HCT116 (cell line): ENCODE measurements at places on chromosomes 16 and 17. TPM values are rescaled to one million over a fixed set of nuclear protein-coding genes. Genes with fewer than 3 reads are reported as not detected.

DNA sequence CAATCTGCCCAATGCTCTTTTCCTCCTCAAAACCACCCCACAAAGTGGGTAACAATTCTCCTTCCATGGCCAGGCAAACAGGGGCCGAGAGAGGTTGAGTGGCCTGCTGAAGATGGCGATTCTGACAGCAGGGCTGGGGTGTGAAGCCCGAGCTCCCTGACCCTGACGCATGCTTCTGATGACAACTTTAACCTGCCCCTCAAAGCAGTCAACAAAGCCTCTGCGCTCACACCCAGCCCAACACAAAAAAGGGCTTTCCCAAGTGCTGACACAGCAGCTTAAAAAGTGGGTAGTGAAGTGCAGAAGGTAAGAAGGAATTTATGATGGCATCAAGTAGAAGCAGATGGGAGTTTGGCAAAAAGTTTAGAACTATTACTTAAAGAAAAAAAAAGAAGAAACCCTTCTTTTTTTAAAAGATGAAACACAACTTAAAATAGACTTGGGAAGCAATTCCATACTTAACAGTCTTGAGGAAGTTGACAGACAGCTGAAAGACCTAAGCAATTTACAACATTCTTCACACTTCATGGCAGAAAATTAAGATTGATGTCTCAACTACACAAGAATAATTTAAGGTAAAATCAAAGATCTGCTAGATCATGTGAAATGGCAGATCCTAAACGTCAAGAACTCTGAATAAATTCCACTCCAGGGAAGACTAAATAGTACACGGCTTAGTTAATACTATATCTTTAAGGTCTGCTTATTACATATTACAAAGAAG, 133.9 kb downstream of the PARN start:
- DNase-seq, result no peak
- H3K4me3 ChIP-seq, result no peak overlapping the region
- peaks cover 41% of the 10 kb centered on the region for H3K4me1 ChIP-seq
- no peaks in the 10 kb centered on the region for H3K36me3 ChIP-seq

DNA sequence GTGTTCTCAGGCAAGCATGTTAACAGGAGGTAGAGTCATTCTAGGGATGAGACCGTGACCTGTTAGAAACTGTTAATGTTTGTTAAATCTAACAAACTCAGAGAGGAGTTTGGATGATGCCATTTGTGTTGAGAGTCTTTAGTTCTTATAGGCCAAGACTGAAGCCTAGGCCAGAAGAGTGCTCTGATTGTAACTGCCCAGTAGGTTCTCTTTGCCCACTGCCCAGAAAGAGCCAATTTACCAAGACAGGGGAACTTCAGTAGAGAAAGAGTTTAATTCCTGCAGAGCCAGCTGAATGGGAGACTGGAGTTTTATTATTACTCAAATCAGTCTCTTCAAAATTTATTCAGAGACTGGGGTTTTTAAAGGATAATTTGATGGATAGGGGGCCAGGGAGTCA, 42.5 kb downstream of the ARHGAP44 start:
- no peaks in the 10 kb centered on the region for H3K36me3 ChIP-seq
- H3K27ac ChIP-seq, result no peak overlapping the region
- H3K4me3 ChIP-seq, result no peak overlapping the region

- H3K4me1 ChIP-seq, result peaks cover 24% of the 10 kb centered on the region
- H3K27ac ChIP-seq, result peak within 1 kb of the TSS; percentile 85
- H3K36me3 ChIP-seq, result peaks cover 13% of the 10 kb centered on the region
- DNase-seq, result no peak
- peak within 1 kb of the TSS; percentile 75 for H3K4me3 ChIP-seq
Measured at GRCh38 chr17:39197380-39198185, at the start of gene CACNB1. Gene CACNB1 (minus strand): TSS chr17:39197669. CDS start chr17:39197495, 174 bp downstream.

RHBDL3 gene
- total RNA-seq, result 4.0 TPM

DNA sequence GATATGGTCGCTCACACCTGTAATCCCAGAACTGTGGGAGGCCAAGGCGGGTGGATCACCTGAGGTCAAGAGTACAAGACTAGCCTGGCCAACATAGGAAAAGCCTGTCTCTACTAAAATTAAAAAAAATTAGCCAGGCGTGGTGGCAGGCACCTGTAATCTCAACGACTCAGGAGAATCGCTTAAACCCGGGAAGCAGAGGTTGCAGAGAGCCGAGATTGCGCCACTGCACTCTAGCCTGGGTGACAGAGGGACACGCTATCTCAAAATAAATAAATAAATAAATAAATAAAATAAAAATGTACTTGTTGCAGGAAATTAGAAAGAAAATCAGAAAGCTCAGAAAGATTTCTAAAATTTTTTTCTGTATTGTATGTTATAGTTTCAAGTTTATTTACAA, 113.9 kb downstream of the LITAF start:
- H3K4me3 ChIP-seq, result no peak overlapping the region
- H3K27me3 ChIP-seq, result no peaks in the 10 kb centered on the region
- H3K4me1 ChIP-seq, result no peaks in the 10 kb centered on the region

CCL8 gene
- total RNA-seq, result not detected

- no peaks in the 10 kb centered on the region; the same call in 1 of the 2 replicates for H3K36me3 ChIP-seq
- no peak for DNase-seq
- peak overlapping the region; percentile 93 for H3K27ac ChIP-seq
- H3K4me3 ChIP-seq, result peak overlapping the region; percentile 50
- peaks cover 26% of the 10 kb centered on the region for H3K4me1 ChIP-seq
- H3K27me3 ChIP-seq, result no peaks in the 10 kb centered on the region
Measured at GRCh38 chr17:44095647-44096496, 25.3 kb downstream of the G6PC3 start.

- H3K36me3 ChIP-seq, result no peaks in the 10 kb centered on the region
- DNase-seq, result no peak
- H3K27me3 ChIP-seq, result no peaks in the 10 kb centered on the region
- no peak overlapping the region for H3K4me3 ChIP-seq
- H3K4me1 ChIP-seq, result no peaks in the 10 kb centered on the region
Measured at GRCh38 chr16:72609066-72609465, 437.1 kb upstream of the PMFBP1 start.

DNA sequence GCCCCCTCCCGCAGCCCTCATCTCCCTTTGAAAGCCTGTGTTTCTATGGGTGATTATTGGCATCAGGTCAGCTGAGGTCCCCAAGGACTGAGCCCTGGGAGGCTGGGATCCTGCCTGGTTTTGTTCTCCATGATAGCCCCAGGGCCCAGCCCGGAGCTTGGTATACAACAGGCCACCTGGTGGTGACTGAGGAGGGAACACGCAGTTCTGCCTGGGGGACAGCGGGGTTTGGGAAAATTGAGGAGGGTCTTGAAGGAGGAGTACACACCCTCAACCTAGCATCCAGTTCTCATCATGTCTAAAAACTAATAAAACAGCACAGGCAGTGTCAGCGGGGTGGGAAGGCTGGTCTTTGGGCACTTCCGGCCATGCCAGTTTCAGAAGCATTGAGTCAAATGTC, 335.1 kb downstream of the CPPED1 start:
- no peak overlapping the region for H3K27ac ChIP-seq
- no peaks in the 10 kb centered on the region for H3K4me1 ChIP-seq
- H3K27me3 ChIP-seq, result no peaks in the 10 kb centered on the region
- no peak overlapping the region for H3K4me3 ChIP-seq

DNA sequence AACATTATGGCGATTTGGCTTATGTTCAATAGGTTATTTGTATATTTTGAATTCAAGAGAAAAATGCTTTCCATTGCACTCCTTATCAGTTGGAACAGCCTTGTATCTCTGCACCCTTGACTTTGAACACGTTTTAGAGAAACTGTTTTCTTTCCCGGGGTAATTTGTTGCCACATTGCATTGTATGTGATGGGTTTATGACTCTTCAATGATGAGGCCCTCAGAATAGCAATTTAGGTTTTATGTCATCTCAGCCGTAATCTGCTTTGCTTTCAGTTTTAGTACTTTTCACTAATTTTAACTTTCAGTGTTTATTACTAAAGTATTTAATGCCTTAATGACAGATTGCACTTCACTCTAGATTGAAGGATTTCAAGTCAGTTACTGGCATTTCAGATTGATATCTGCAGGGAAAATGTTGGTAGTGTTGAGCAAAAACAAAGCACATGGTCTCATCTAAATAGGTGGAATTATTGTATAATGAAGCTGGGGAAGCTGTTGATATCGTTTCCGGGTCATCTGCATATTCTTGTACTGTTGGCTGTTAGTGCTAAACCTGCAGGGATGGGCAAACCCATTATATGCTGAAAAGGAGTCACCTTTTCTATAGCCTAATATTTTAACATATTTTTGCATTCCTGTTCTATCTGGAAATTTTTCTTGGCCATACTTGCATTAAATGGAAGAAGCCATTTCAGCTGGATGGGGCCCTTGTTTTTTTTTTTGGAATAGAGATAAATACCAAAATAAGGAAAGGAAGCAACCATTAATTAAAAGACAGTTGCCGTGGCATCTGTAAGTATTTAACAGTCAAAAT, 2.0 kb downstream of the LUC7L3 start:
- no peak overlapping the region for H3K27ac ChIP-seq
- no peak for DNase-seq
- H3K27me3 ChIP-seq, result no peaks in the 10 kb centered on the region
- peaks cover 8% of the 10 kb centered on the region for H3K36me3 ChIP-seq

TBC1D3K gene
- total RNA-seq, result not detected

DNA sequence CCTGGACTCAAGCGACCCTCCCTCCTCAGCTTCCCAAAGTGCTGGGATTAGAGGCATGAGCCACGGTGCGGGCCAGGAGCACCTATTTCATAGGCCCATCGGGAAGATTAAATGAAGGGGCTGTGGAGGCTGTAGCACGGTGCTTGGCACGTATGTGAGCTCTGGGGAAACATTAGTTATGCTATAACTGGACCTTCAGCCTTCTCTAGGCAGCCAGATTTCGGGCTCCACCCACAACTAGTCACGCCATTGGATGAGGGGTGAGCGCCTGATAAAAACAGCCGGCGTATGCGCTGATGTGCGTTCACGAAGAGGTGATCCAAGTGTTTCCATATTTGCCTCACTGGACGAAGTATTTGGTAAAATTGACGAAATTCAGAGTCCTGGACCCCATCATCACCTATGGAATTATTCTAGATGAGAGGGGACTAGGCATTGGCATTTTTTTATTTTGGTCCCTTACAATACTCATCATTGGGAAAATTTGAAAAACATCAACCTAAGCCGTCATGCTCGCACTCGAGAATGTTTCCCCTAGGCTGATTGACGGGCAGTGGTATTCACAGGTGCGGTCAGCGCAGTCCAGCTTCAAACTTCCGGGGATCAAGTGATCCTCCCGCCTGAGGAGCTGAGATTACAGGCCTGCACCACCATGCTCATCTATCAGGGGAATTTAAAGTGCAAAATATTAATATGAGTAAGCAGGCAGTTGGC, 1.8 kb upstream of the ANKRD11 start:
- DNase-seq, result no peak
- peak overlapping the region; percentile 54 for H3K4me3 ChIP-seq
- no peaks in the 10 kb centered on the region; the same call in 1 of the 2 replicates for H3K36me3 ChIP-seq
- no peaks in the 10 kb centered on the region for H3K27me3 ChIP-seq
- peaks cover 46% of the 10 kb centered on the region for H3K4me1 ChIP-seq

GRCh38 chr16:23283571-23283970, 18.5 kb upstream of the SCNN1B start:
- H3K27ac ChIP-seq, result no peak overlapping the region
- no peak for DNase-seq
- no peaks in the 10 kb centered on the region for H3K36me3 ChIP-seq
- no peak overlapping the region for H3K4me3 ChIP-seq

GRCh38 chr17:2897605-2898004, 101.4 kb downstream of the RAP1GAP2 start:
- DNase-seq, result no peak
- no peaks in the 10 kb centered on the region for H3K27me3 ChIP-seq
- no peak overlapping the region for H3K4me3 ChIP-seq
- no peak overlapping the region for H3K27ac ChIP-seq

GRCh38 chr16:51440131-51440889, 289.2 kb upstream of the SALL1 start:
- DNase-seq, result no peak
- H3K4me1 ChIP-seq, result no peaks in the 10 kb centered on the region
- no peak overlapping the region for H3K4me3 ChIP-seq
- no peaks in the 10 kb centered on the region for H3K36me3 ChIP-seq
- H3K27ac ChIP-seq, result no peak overlapping the region

GRCh38 chr16:54320697-54321340, 34.2 kb upstream of the IRX3 start:
- no peak overlapping the region for H3K27ac ChIP-seq
- no peaks in the 10 kb centered on the region for H3K27me3 ChIP-seq
- no peaks in the 10 kb centered on the region for H3K36me3 ChIP-seq
- no peaks in the 10 kb centered on the region for H3K4me1 ChIP-seq

DNA sequence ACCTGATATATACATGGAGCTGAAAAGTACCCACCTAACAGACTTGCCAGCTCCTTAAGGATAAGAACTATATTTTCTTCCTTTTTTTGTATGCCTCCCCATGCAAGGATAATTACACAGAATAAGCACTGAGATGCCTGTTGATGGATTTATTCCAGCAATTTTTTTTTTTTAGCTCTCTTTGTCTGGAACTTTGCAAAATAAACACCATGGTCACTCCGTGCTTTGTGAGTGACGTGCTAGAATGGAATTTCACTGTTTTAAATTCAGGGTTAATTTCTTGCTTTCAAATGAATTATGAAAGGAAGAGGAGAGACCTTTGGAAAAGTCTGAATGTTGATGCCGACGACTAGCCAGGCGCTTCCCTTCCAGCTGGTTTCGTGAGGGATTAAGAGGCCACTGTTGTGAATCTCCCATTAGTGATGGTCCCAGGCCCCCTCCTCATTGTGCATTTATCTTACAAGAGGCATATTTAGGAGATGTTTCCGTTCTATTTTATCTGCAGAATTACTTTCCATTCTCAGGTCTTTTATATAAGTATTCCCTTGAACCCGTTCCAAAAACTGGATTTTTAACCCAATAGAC, 529.1 kb downstream of the WWOX start:
- no peaks in the 10 kb centered on the region for H3K27me3 ChIP-seq
- H3K4me3 ChIP-seq, result no peak overlapping the region
- H3K36me3 ChIP-seq, result no peaks in the 10 kb centered on the region
- no peaks in the 10 kb centered on the region for H3K4me1 ChIP-seq
- DNase-seq, result no peak
